ENCODE measurements at places on chromosomes 7 and 10. TPM values are rescaled to one million over a fixed set of nuclear protein-coding genes. Genes with fewer than 3 reads are reported as not detected.

The OPN4 gene
- total RNA-seq, result not detected

The STOX1 gene
- total RNA-seq, result 0.58 TPM

The CHN2 gene
- not detected for total RNA-seq

The HOXA2 gene
- total RNA-seq, result 0.51 TPM

The CARD11 gene
- not detected for total RNA-seq

The CREB5 gene
- 6.5 TPM for total RNA-seq

The OR2A2 gene
- not detected for total RNA-seq

The NOM1 gene
- total RNA-seq, result 13.7 TPM

The TCERG1L gene
- total RNA-seq, result not detected

The CTTNBP2 gene
- total RNA-seq, result 7.5 TPM

The HSPA12A gene
- total RNA-seq, result 3.6 TPM

The CALHM1 gene
- not detected for total RNA-seq

The LIPF gene
- total RNA-seq, result not detected

The CALML3 gene
- not detected for total RNA-seq

The DNAH11 gene
- total RNA-seq, result under 0.01 TPM

The C10orf105 gene
- total RNA-seq, result not detected

The CLEC2L gene
- not detected for total RNA-seq

The CH25H gene
- total RNA-seq, result 0.06 TPM

The LMOD2 gene
- total RNA-seq, result not detected

The ZNF485 gene
- 6.4 TPM for total RNA-seq

The JMJD1C gene
- total RNA-seq, result 149 TPM

The PTF1A gene
- total RNA-seq, result not detected

The SFTPA1 gene
- total RNA-seq, result not detected

The TDRD1 gene
- 0.06 TPM for total RNA-seq

The HPSE2 gene
- not detected for total RNA-seq

The TMEM213 gene
- total RNA-seq, result not detected

The COL28A1 gene
- 2.6 TPM for total RNA-seq

The TECTB gene
- not detected for total RNA-seq
